ENCODE measurements at places on chromosomes 3 and 15. TPM values are rescaled to one million over a fixed set of nuclear protein-coding genes. Genes with fewer than 3 reads are reported as not detected.

Gene CYP11A1
- polyA plus RNA-seq, result not detected

Gene CHL1
- polyA plus RNA-seq, result not detected

- no peaks in the 10 kb centered on the region for H3K27me3 ChIP-seq
- H3K27ac ChIP-seq, result no peak overlapping the region
- no peak for DNase-seq
- no peaks in the 10 kb centered on the region for H3K36me3 ChIP-seq
Observed at GRCh38 chr3:179015551-179016020, 56.0 kb downstream of the ZMAT3 start.

GRCh38 chr15:66241908-66242285 is 11.7 kb downstream of the MEGF11 start:
- no peaks in the 10 kb centered on the region for H3K4me1 ChIP-seq
- H3K27me3 ChIP-seq, result peaks cover 3% of the 10 kb centered on the region
- no peak overlapping the region for H3K27ac ChIP-seq
- no peak for DNase-seq
- no peak overlapping the region for H3K4me3 ChIP-seq

- H3K36me3 ChIP-seq, result no peaks in the 10 kb centered on the region
- H3K27ac ChIP-seq, result peak overlapping the region; percentile 58
Observed at GRCh38 chr15:98866511-98866910, 141.1 kb downstream of the PGPEP1L start.

Gene TPRA1
- 30.4 TPM for polyA plus RNA-seq

- H3K27ac ChIP-seq, result no peak overlapping the region
- no peak overlapping the region for H3K4me3 ChIP-seq
- H3K4me1 ChIP-seq, result no peaks in the 10 kb centered on the region
Observed at GRCh38 chr3:154538566-154539360, 108.8 kb upstream of the GPR149 start.

GRCh38 chr15:58967479-58967878 is 20.0 kb upstream of the RNF111 start:
- H3K27ac ChIP-seq, result no peak overlapping the region
- H3K36me3 ChIP-seq, result no peaks in the 10 kb centered on the region
- no peaks in the 10 kb centered on the region for H3K27me3 ChIP-seq
- no peak for DNase-seq
- H3K4me3 ChIP-seq, result no peak overlapping the region
- H3K4me1 ChIP-seq, result no peaks in the 10 kb centered on the region

DNA sequence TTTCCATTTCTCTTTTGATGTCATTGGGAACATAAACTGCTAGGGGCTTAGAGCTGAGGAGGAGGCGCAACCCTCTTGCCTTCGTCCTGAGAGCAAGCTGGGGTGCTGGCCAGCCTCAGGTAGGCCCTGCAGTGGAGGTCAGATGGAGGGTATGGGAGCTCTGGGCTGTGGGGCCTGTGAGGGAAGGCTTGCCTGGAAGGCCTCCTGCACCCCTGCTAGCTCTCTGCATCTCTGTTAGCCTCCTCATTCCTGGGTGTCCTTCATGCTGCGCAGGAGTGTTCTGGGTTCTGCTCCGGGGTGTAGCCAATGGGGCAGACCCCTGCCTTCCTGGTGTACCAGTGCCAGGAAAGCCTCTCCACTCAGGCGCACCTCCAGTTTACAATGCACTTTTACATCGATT is 11.8 kb downstream of the GP5 start:
- H3K4me1 ChIP-seq, result no peaks in the 10 kb centered on the region
- no peak overlapping the region for H3K4me3 ChIP-seq
- no peaks in the 10 kb centered on the region for H3K27me3 ChIP-seq
- H3K27ac ChIP-seq, result no peak overlapping the region
- H3K36me3 ChIP-seq, result no peaks in the 10 kb centered on the region
- no peak for DNase-seq

GRCh38 chr3:111589303-111590142 is 5.6 kb downstream of the ZBED2 start:
- H3K4me1 ChIP-seq, result peaks cover 12% of the 10 kb centered on the region
- H3K36me3 ChIP-seq, result peaks cover 35% of the 10 kb centered on the region
- no peaks in the 10 kb centered on the region for H3K27me3 ChIP-seq

Gene GALNT15
- not detected for polyA plus RNA-seq

Gene PLD1
- polyA plus RNA-seq, result 14.5 TPM
